T-helper 9 cell (primary cell): ENCODE measurements at places on chromosomes 6 and 20.

DNA sequence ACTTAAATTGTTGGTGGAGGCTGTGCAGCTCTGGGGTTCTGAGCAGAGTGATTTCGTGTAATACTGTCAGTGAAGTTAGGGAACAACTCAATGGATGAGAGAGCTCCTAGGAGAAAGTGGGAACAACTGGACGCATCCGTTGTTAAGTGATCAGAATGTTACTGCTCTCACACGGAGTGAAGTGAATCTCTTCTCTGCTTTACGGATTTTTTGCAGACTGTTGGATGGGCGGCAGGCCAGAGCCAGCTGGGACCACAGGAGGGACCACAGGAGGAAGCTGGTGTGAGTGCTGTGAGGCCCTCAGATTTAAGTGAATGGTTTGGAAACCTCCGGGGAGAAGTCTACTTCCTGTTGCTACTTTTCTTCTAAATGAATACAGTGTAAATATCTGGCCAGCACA lies 23.7 kb upstream of the PPP1R14C start:
- DNase-seq: no peak

DNA sequence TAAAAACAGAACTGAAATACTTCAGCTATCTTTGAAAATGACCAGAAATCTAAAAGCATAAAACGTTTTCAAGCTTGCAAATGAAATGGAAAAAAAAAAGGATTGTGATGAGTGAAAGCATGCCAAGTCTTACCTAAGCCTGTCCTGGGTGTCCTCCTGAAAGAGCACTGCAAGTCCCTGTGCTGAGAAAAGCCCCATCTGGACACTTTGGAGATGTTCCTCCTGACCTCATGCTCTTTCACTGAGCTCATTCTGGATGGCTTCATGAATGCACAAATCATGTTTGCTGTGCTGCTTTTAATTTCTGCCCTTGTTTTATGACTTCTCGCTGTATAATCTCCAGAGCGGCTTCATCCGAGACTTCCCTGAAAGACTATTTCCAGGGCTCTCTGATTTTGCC lies 136.0 kb downstream of the SOD2 start:
- DNase-seq: no peak

DNA sequence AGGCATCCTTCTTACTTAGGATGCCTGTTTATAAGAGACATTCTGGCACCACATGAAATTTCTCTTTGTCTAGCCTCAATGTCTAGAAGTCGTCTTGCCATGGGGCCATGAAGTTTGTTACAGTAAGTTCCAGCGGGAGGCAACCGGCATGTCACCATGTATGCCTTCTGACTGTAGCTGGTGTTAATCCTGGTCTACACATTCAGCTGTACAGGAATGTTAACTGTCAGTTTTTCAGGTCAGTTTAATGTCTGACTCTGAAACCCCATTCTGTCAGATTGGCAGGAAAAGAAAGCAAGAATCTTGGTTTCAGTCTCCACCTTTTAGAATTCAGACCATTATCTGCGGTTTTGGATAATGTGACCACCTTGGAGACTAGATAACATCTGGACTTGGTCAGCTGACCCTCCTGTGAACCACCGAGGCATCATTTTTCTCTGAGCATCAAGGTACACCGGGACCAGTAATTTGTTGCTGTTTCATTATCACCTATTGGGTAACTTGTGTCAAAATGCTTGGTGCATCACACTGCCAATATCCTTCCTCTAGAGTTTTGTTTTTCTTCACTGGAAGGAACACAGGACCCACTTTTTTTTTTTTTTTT lies 228.7 kb downstream of the DOK5 start:
- DNase-seq: no peak

- no peak for DNase-seq
Measured at GRCh38 chr20:34017610-34018009, 23.9 kb downstream of the RALY start.

DNA sequence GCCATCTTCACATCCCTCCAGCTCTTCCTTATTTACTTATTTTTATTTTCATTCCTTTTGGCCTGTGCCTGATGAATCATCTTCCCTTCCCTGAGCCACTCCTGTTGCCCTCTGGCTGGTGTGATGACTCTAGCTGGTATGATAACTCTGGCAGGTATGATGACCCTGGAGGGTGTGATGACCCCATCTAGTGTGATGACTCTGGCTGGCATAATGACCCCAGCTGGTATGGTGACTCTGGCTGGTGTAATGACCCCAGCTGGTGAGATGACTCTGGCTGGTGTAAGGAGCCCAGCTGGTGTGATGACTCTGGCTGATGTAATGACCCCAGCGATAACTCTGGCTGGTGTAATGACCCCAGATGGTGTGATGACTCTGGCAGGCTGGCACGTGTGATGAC lies 426.8 kb downstream of the QKI start:
- no peak for DNase-seq

- DNase-seq: no peak
Measured at GRCh38 chr6:31705931-31706330, 735 bp upstream of the LY6G6F start.

DNA sequence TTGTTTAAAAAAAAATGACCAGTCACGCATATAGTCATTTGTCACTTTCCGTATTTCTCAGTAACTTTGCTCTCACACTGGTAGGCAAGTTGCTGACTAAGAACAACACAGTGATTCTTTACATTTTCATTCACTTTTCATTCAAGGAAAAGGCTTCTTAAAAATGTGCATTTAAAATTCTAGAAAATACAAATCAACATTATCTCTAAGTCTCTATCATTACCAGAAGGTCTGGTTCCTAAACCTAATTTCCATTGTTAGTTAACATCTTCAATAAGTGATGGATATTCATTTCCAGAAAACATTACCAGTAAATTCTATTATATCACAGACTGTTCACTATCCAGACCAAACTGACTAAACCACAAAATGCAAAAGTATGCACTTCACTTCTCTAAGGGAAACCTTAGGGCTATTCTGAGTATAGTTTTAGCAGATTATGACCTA lies 115.3 kb downstream of the AHI1 start:
- no peak for DNase-seq

GRCh38 chr6:139443231-139444112 lies 69.0 kb upstream of the CITED2 start:
- no peak for DNase-seq

GRCh38 chr6:104816125-104816524 lies 43.6 kb downstream of the HACE1 start:
- no peak for DNase-seq
